ENCODE measurements at places on chromosomes 16 and 17.
A peak's percentile ranks its signal among the peaks of the same experiment; 100 is the strongest.

GRCh38 chr16:47197536-47198179 lies 53.9 kb upstream of the NETO2 start:
- no peak for DNase-seq

DNA sequence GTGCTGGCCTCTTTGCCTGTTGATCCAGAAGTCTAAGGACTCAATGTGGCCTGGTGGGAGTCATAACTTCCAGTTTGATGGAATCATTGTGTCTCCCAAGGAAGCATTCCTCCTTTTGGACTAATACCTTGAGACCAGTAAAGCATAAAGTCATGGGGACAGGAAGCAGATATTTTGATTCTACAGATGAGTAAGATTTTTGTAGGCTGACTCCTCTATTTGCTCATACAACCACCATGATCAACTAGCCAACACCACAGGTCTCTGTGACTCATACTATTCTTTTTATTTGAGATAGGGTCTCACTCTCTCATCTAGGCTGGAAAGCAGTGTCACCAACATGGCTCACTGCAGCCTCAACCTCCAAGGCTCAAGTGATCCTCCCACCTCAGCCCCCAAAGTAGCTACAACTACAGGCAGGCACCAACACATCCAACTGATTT lies 6.2 kb downstream of the MT2A start:
- no peak for DNase-seq

DNA sequence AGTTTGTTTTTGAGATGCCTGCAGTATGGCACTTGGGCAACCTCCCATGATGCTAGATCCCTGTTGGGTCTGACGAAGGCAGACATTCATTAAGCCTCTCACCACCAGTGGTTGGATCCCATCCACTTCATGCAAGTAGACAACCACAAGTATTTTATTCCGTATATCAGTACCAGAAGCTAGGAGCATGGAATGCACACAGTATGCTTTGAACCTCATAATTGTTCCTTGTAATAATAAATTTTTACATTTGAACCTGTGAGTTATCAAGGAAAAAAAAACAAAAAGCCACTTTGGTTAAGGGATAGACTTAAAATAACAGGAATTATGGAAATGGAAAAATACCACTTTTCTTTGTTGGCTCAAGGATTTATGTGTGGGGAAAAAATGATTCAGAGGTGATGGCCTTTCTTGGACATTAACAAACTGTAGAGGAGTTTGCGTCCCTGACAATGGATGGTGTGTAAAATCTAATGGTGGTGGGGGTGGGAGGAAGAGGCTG lies 107.1 kb upstream of the KCNJ16 start:
- DNase-seq: no peak

GRCh38 chr17:70254735-70255460 lies 85.6 kb downstream of the KCNJ2 start:
- DNase-seq: no peak

- DNase-seq: no peak
Measured at GRCh38 chr16:64375391-64375980, 746.4 kb downstream of the CDH11 start.

GRCh38 chr17:79438546-79439334 lies 172.1 kb downstream of the RBFOX3 start:
- no peak for DNase-seq

GRCh38 chr17:55286681-55287589 lies 22.2 kb downstream of the HLF start:
- DNase-seq: no peak

DNA sequence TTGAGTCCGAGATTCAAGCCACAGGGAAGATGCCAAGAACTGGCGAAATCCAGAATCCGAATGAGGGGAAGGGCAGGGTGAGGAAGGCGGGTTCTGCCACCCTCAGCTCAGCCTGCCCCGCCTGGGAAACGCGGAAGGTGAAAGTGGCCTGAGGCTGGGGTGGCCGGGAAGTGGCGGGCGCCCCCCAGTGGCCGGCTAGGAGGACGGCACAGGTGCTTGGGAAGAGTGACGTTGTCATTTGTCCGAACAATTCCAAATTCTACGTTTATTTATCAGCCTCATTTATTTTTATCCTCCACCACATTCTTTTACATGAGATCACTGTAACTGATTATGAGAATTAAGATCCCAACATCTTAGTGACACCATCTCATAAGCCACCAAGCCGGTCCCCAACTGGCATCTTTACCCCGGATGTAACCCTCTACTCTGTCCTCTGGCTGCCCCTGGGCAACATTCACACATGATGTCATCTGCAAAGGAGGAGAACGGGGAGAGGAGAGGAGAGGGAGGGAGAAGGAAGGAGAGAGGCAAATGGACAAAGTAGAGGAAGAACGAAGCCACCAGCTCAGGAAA lies 21.3 kb downstream of the SRCIN1 start:
- no peak for DNase-seq

- DNase-seq: no peak
Measured at GRCh38 chr17:3905017-3905520, 11.2 kb downstream of the P2RX1 start.

GRCh38 chr17:32826076-32826475 lies 50.8 kb downstream of the MYO1D start:
- no peak for DNase-seq

GRCh38 chr17:80279895-80280294 lies 19.2 kb downstream of the RNF213 start:
- no peak for DNase-seq

DNA sequence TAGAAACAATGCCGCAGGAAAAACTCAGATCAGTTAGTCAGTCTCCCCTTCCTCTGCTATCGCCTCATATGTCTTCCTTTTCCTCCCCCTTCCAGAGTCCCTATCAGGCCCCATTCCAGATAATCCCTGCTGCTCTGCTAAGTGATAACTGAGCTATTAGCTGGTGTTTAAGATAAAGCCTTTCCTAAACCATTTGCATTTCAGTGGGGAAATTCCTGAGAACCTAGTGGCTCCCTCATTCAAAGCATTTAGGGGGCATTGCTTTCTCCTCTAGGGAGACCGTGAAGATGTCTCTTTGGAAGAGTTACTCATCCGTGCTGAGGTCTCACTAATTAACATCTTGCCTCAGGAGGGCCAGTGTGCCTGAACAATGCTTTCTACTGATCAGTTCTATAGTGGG lies 401.6 kb downstream of the NPIPA7 start:
- no peak for DNase-seq

GRCh38 chr16:19659554-19659953 lies 58.5 kb downstream of the KNOP1 start:
- no peak for DNase-seq

- DNase-seq: no peak
Measured at GRCh38 chr16:78566397-78567073, 467.1 kb downstream of the WWOX start.

GRCh38 chr17:31691251-31691905 lies 167.7 kb downstream of the COPRS start:
- no peak for DNase-seq

DNA sequence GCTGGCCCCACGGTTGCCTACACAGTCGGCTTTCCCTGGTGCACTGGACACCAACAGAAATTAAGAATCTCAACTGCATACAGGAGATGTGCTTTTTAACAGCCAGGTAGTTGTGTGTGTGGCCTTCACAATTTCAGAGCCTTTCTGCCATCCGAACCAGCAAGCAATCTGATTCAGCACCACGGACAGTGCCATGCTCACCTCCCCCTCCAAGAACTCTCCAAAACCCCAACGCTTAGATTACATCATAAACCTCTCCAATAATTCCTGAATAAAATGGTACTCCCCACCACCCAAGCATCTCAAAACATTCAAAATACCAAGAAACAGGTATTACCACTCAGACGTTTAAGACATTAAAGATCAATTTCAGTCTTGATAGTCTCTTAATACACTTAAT lies 31.8 kb downstream of the USP7 start:
- DNase-seq: no peak

DNA sequence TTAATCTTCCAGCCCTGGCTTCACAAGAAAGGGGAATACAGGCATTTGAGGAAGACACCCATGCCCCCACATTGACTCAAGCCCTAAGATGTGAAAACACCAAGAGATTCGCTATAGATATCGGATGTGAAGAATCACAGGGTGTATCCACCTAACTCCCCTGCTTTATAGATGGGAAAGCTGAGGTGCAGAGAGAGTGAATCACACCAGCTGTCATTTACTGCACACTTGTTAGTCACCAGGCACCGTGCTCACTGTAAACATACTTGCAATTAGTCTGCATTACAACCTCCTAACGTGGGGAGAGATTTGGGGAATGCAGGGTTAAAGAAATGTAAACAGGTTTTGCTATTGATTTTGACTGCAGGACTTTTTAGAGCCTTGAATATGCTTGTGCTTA lies 325.5 kb downstream of the C16orf95 start:
- no peak for DNase-seq

GRCh38 chr17:7266784-7267183 lies 4.5 kb upstream of the CLDN7 start:
- no peak for DNase-seq

- DNase-seq: no peak
Measured at GRCh38 chr16:23020084-23020483, 129.2 kb downstream of the USP31 start.

GRCh38 chr16:51854401-51854951 lies 692.5 kb downstream of the TOX3 start:
- DNase-seq: no peak

GRCh38 chr16:58384437-58385055 lies 7.7 kb upstream of the GINS3 start:
- DNase-seq: peak; percentile 89

GRCh38 chr17:32103476-32104113 lies 38.7 kb upstream of the RHOT1 start:
- DNase-seq: no peak

GRCh38 chr17:2844416-2844815 lies 48.2 kb downstream of the RAP1GAP2 start:
- no peak for DNase-seq

GRCh38 chr17:10875430-10875851 lies 37.6 kb upstream of the PIRT start:
- DNase-seq: no peak

- DNase-seq: no peak
Measured at GRCh38 chr17:70070305-70071027, 4.6 kb upstream of the KCNJ16 start.

- DNase-seq: no peak
Measured at GRCh38 chr17:70298929-70299531, 129.7 kb downstream of the KCNJ2 start.

DNA sequence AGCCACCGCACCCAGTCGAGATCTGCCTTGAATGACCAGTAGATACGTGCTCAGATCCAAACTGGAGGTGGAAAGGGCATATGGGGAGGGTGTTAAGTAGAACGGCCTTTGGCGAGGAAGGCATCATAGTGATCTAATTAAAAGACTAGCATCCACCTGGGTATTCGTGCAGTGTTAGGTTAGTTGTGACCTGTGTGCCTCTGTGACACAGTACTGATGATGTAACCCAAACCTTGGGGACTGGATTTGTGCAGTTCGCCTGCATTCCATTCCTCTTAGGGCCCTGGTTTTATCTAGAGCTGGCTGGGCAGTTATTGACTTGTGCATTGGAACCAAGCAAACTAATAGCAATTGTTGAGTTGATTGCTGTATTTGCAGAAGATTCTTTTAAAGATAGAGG lies 47.9 kb downstream of the SNX29 start:
- no peak for DNase-seq

DNA sequence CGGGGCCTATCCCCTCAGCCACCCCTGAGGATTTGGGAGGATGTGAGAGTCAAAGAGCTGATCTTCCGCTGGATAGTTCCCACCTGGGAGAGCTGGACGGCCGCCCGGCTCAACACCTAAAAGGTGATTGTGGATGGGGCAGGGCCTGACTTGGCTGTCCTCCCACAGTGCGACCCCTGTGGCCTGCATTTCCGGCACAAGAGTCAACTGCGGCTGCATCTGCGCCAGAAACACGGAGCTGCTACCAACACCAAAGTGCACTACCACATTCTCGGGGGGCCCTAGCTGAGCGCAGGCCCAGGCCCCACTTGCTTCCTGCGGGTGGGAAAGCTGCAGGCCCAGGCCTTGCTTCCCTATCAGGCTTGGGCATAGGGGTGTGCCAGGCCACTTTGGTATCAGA lies 4.5 kb downstream of the BCL6B start:
- DNase-seq: no peak

- no peak for DNase-seq
Measured at GRCh38 chr17:65656390-65657250, 95.2 kb upstream of the AXIN2 start.

- DNase-seq: no peak
Measured at GRCh38 chr17:4551141-4551540, 4.0 kb downstream of the MYBBP1A start.

- DNase-seq: no peak
Measured at GRCh38 chr16:48420437-48420836, 35.2 kb upstream of the SIAH1 start.
